ENCODE measurements at places on chromosomes 4 and X.

- no peak for DNase-seq
These were observed 64.7 kb downstream of the DHX15 start for GRCh38 chr4:24519649-24520048.

- no peak for DNase-seq
These were observed 36.3 kb downstream of the ANXA10 start for GRCh38 chr4:168128601-168129000.

DNA sequence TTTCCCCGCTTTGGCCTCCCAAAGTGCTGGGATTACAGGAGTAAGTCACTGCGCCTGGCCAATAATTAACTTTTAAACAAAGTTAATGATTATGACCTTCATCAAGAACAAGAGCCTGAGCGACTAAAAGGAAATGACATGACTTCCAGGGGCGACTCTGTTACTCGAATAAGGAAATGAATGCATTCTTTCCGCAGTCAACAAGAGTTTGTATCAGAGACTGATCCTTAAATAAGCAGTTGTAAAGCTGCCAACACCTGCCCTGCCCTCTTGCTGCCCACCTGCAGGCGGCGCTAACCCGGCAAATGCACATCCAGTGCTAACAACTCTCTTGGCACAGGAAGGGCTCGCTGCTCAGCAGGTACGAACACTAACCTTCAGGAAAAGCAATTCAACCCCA lies 27.3 kb downstream of the WDR1 start:
- DNase-seq, result no peak

DNA sequence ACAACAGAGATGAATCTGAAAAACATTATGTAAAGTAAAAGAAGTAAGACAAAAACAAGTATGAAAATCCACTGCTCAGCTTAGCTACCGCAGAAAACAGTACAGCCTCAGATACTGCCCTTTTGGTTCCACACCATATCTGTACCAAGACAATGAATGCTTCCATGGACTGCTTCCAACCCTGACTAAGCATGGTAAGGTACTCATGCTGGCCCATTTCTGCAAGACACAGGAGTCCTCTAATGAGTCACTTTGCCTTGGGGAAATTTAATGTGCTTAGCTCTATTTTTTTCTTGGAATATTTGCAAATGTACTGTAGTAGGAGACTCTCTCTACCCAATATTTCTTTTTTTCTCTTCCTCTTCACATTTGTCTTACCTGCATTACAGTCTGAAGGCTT lies 931.7 kb upstream of the HS3ST1 start:
- no peak for DNase-seq

DNA sequence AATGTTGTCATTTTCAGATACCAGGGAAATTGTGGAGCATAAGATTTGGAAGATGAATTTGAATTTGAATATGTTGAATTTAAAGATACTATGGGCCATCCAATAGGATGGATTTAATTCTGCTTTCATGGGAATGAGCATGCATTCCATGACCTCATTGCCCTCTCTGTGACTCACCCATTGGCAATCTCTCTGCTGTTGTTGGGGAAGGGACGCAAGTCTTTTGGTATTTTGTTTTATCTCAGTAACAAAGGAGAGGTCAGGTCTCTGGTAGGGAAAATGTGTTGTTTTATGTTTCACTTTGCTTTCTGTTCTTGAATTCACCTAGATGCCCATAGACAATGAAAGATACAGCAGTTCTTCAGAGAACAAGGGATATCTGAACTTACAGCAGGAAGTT lies 42.1 kb upstream of the MAGEA4 start:
- no peak for DNase-seq

GRCh38 chr4:44221407-44221806 lies 227.2 kb downstream of the KCTD8 start:
- no peak for DNase-seq

DNA sequence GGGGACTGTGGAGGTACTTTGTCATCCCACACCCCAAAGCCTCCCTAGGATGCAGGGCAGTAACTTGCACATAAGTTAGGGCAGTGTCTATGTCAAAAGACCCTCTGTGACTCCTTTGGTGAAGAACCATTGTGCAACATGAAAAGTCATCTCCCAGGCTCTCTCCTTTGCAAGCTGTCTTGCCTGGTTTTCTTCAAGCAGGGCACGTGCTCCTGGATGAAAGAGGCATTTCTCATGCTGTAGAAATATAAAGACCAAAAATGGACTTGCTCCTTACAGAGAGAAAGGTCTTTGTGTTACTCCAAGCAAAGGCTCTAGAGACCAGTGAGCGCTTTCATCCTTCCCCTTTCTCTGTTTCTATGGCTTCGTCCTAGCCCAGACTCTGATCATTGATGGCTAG lies 44.9 kb downstream of the PLAC1 start:
- DNase-seq, result no peak

DNA sequence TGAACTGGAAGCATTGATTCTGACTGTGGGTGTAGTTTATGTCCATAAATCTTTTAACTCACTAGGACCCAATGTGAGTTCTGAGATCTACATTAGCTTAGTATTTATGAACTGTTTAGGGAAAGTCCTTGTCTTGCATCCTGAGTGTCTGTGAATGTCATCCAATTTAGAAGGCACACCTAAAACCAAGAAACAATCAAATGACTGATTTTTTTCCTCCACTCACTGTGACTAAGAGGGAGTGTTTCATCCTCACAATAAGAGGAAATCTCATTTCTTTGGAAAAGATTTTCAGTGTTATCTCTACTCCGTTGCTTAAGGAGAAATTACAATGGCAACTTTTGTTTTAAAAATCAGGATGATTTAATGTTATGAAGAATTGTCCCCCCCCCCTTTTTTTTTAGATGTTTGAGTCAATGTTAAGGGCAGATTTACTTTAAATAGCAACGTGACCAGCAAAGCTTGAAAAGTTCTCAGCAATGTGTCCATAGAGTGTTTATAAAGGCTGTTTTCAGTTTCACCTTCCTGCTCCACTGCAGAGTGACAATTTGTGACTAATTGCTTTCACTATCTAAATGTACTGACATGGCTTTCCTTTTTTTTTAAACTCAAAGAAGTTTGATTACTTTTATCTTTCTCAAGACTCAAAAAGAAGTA lies 173.0 kb downstream of the SPCS3 start:
- no peak for DNase-seq

- no peak for DNase-seq
These were observed 82.6 kb downstream of the LUZP4 start for GRCh38 chrX:115372152-115372551.

GRCh38 chrX:134985479-134985878 lies 5.3 kb upstream of the SMIM10 start:
- DNase-seq, result no peak

DNA sequence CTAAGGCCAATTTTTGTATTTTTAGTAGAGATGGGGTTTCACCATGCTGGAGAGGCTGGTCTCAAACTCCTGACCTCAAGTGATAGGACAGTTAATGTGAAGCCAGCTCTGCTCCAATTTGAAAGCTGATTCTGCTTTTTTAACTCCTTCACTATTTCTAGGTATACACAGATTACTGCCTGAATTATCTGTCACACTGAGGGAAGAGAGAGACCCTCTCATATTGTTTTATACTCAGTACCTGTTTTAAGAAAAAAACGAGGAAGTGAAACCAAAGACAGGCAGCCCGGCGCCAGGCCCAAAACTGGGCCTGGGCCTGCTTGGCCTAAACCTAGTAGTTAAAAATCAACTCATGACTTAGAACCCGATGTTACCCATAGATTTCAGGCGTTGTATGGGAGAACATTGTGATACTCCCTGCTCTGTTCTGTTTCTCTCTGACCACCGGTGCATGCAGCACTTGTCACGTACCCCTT lies 1601.5 kb upstream of the PCDH10 start:
- DNase-seq, result no peak

GRCh38 chrX:136214551-136214950 lies 36.6 kb downstream of the MAP7D3 start:
- DNase-seq, result no peak

- no peak for DNase-seq
These were observed 13.8 kb upstream of the SH3TC1 start for GRCh38 chr4:8185295-8185694.

- DNase-seq, result no peak
These were observed 28.9 kb upstream of the RPS6KA6 start for GRCh38 chrX:84216881-84217280.

- DNase-seq, result no peak
These were observed 32.0 kb downstream of the SMPX start for GRCh38 chrX:21725916-21726315.

Data from T-cell (primary cell).